Stimulated activated CD8-positive, alpha-beta memory T cell treated with anti-CD3 and anti-CD28 coated beads, Interleukin-7, amount 100 ng/mL, for 24 hours (primary cell): ENCODE measurements at places on chromosomes 2 and 18.

GRCh38 chr2:170525566-170525900 is 189.6 kb upstream of the SP5 start:
- DNase-seq = no peak

GRCh38 chr2:159396799-159397198 is 110.3 kb upstream of the WDSUB1 start:
- DNase-seq = no peak

DNA sequence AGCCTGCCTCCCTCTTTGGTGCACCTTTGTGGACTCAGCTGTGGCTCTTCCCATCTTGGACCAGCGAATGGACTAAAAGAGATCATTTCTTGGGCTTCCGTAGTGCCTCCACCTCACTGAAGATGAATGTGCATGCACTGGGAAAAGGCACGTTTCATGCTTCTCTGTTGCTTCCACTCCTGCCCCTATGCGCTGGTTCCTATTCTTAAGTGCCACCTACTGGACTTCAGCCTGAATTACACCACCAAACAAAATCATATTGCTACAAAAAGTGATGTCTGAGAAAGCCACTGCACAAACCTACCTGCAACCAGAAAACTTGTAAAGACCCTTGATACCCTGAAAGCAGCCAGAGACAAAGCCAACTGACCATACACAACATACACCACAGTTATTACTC is 695.6 kb downstream of the TSN start:
- DNase-seq = no peak

- DNase-seq = no peak
These were observed 1.2 kb downstream of the TNS1 start for GRCh38 chr2:218001629-218002028.

GRCh38 chr2:107007927-107008326 is 122.0 kb upstream of the ST6GAL2 start:
- no peak for DNase-seq

- no peak for DNase-seq
These were observed 215.6 kb downstream of the ARHGAP15 start for GRCh38 chr2:143344780-143345179.

- DNase-seq = no peak
These were observed 448.9 kb upstream of the ETAA1 start for GRCh38 chr2:66948234-66948633.

DNA sequence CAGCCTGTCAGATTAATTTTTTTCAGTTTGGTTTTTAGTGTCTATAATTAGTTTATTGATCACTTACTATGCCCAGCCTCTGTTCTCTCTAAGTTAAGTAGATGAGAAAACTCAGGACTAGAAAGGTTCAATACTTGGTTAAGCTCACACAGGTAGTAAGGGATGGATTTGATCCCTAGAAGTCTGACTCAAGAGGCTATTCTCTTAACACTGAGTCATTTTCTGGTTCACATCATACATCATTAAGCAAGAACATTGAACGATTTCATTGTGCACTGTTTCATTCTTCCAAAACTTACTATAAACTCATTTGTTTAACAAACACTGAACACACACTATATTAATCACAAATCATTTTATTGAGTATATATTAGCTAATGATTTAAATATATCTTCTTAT is 54.1 kb upstream of the SLC38A11 start:
- no peak for DNase-seq

DNA sequence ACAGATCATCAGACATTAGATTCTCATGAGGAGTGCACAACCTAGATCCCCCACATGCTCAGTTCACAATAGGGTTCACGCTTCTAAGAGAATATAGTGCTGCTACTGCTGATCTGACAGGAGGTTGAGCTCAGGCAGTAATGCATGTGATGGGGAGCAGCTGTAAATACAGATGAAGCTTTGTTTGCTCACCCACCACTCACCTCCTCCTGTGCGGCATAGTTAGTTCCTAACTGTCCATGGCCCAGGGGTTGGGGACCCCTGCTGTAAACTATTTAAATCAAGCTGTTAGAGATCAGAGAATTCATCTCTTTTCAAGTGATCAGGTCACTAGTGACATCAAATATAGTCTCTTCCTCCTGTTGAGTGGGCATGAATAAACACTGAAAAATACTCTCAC is 88.8 kb upstream of the ACVR2A start:
- no peak for DNase-seq

GRCh38 chr2:118124288-118124891 is 36.1 kb downstream of the INSIG2 start:
- no peak for DNase-seq

DNA sequence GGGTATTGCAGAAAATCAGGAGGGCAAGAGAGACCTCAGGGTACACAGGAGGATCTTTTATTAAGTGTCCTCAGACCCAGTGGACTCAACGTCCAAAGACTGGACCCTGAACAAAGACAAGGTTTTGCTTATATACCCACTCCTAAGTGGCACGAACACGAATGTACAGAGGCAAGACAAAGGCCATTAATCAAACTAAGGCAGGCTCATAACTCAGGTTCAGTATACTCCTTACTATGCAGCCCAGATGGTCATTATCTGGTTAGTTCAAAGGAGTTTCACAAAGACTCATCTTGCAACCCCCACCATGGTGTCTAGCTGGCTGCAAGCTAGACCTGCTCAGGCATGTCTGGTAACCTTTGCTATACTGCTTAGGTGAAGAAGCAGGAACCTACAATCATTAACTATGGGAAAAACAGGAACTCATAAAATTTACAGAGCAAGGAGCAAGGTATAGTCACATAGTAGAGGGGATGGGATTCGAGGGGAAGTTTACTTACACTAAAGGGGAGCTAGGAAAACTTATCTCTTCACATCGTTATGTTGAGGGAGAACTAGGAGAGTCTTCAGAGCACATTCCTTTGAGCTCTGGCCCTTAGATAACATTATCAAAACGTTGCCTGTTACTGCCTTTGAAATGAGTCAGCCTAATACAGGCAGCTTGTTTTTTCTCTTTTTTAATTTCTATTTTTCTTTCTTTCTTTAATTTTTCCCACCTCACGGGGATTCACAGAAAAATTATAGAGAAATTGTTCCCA is 33.9 kb downstream of the SLC4A3 start:
- DNase-seq = no peak
